Sigmoid colon (tissue), 7 donors: ENCODE measurements at places on chromosomes 4 and X. TPM values are rescaled to one million over a fixed set of nuclear protein-coding genes. Genes with fewer than 3 reads are reported as not detected.

GRCh38 chr4:147801820-147802219 lies 69.9 kb downstream of the ARHGAP10 start:
- DNase-seq, result no peak

The PAGE2B gene
- total RNA-seq, result not detected

The GPC4 gene
- 29.3 TPM for total RNA-seq

The LUZP4 gene
- total RNA-seq, result not detected

The ZBTB49 gene
- 4.2 TPM for total RNA-seq

The C4orf33 gene
- 3.9 TPM for total RNA-seq

The DKK2 gene
- total RNA-seq, result 9.1 TPM
